Foreskin keratinocyte (primary cell): ENCODE measurements at places on chromosomes 13 and 19.
A peak's percentile ranks its signal among the peaks of the same experiment; 100 is the strongest.

- DNase-seq = no peak
Measured at GRCh38 chr13:81207636-81208035, 866.7 kb upstream of the SPRY2 start.

DNA sequence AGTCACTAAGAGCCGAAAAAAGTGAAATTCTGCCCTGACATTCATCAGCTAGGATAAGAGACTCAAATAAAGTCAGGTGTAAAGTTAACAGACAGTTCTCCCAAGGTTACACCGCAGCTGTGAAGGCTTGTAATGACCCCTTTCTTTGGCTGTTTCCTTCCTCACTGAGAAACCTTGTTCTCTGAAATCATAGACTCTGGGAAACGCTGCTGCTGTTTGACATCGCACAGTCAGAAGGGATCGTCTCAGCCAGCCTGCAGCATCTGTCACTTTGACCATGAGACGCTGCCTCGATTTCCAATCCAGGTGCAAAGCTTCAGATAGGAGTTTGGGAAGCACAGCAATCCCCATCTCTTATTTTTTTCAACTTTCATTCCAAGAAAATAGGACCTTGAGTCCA lies 678 bp downstream of the BCAT2 start:
- DNase-seq = no peak

DNA sequence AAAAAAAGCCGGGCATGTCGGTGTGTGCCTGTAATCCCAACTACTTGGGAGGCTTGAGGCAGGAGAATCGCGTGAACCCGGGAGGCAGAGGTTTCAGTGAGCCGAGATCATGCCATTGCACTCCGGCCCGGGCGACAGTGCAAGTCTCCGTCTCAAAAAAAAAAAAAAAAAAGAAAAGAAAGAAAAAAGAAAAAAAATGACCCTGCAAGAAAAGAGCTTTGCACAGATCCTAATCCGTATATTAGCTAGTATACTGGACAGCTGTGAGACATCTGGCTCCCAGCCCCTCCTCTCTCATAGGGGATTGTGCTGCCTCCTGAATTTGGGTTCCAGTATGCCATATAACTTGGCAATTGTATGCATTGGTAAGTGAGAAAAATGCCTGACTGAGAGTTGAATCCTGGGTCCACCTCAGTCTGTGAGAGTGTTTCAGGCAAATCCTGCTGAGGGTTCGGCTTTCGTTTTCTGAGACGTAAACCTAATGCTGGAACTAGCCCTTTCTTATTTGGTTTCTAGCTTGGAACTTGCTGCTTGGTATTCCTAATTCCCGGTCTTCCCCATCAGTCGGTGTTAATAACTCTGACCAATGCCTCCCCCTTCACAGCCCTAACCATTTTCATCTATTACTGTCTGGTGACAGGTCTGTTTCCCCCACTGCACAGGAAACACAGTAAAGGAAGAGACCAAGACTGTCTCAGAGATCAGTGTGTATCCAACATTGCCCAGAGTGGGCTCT lies 1.3 kb upstream of the AKT2 start:
- no peak for DNase-seq

DNA sequence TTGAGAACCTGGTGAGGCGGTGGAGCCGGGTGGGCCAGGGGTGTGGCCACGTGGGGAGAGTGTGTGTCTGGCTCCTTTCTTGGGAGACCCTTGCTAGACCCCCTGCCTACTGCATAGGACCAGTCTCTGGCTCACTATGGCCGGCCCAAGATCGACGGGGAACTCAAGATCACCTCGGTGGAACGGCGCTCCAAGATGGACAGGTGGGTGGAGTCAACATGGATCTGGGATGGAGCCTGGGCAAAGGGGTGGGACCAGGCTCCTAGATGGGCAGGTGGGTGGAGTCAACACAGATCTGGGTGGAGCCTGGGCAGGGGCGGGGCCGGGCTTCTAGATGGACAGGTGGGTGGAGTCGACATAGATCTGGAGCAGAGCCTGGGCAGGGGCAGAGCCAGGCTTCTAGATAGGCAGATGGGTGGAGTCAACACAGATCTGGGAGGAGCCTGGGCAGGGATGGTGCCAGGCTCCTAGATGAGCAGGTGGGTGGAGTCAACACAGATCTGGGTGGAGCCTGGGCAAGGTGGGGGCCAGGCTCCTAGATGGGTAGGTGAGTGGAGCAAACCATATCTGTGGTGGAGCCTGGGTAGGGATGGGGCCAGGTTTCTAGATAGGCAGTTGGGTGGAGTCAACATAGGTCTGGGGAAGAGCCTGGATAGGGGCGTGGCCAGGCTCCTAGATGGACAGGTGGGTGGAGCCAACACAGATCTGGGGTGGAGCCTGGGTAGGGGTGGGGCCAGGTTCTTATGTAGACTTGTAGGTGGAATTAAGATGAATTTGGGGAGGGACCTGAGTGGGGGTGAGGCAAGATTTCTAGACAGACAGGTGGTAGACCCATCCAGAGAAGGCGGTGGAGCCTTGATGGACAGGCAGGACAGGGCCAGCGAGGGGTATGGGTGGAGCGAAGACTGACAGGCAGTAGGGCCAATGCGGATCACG lies 56.5 kb downstream of the VAV1 start:
- DNase-seq = peak; percentile 23

DNA sequence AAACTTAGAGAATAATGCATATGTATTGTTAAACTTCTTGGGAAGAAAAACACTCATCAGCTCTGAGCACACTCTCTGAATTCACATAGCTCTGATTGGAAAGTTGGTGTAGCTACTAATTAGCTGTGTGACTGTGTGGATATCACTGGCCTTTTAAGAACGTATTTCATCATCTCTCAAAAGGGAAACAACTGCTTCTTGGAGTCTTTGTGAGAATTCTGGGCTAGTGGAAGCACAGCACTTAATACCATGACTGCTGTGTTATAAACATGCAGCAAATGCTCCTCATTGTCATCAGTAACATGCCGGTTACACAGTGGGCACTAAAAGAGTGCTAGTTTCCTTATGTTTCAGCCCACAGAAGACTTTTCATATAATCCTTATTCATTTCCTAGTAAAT lies 220.9 kb upstream of the CSNK1A1L start:
- DNase-seq = no peak
